Stimulated activated CD4-positive, alpha-beta T cell treated with anti-CD3 and anti-CD28 coated beads, Interleukin-1b, Interleukin-23, amount 100 ng/mL, for 1 hour (primary cell): ENCODE measurements at places on chromosomes 4 and X.

DNA sequence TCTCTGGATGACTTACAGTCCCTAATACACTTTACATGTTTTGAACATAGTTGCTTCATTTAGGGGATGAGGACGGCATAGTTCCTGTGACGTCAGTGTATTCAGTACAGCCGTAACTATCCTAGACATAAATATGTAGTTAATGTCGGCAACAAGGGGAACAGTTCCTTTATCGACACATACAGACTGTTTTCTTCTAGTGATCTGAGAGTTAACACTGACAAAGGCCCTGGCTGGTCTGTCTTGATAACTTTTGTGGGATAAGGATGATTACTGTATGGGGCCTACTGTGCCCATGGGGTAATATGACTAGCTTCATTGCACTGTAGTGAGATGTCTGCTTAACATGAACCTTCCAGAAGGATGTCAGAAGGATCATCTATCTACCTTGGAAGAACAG, 131.2 kb downstream of the ZNF518B start:
- no peak for DNase-seq

DNA sequence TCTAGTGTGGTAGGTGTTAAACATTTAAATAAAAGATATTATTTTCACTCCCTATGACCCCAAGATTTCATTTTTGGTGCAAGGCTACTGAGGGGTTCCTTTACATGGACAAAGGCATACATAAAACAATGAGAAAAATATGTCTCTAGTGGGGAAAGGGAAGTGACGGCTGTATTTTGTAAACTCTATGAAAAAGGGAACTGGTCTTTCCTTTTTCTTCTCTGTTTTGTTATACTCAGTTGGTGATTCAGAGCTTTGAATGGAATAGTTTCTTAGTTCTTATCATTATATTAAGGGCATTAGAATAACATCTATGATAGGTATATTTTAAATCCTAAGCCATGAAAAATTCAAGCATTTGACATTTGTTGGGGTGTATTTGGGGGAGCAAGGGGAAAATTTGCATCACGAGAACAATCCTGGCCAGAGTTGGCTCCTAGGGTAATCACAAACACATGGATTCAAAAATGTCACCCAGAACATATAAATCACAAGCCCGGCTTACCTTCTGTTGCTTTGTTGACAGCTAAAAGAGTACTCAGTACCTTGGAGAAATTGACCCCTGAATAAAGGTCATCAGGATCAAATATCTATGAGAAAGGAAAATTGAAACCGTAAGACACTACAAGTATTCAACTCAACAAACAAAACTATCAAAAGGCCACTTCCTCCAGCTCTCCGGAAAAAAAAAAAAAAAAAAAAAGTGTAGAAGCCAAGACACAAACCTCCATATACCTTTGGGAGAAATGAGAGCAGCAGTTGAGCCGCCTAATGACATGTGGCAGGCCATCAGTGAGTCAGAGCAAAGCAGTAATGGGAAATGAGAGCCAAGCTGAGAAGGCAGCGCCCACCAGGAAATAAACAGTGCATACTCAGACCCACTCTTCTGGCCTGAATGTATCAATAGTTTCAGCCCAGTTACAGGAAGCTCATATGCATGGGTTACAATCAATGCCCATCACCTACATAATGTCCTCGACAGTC, 33.4 kb downstream of the ARHGEF6 start:
- no peak for DNase-seq

DNA sequence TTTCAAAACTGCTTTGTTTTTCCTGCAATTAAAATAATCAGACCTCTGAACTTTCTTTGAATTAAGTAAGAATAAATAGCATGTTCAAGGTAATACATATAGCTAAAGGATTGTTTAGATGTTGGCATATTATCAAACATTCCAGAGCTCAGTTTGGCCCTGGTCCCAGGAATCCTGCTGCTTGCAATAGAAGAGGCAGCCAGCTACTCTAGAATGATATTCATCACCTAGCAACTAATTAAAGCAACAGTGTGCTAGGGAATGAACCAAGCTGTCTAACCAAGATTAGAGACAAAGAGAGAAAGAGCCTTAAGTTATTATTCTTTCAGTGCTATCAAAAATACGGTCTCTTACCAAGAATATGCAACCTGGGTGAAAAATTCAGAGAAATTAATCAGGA, 460.9 kb downstream of the GABRG1 start:
- no peak for DNase-seq

- no peak for DNase-seq
Measured at GRCh38 chr4:54677853-54678650, 20.3 kb downstream of the KIT start.

- no peak for DNase-seq
Measured at GRCh38 chr4:3193531-3194203, 55.3 kb upstream of the MSANTD1 start.

- no peak for DNase-seq
Measured at GRCh38 chr4:13432453-13432852, 51.7 kb downstream of the RAB28 start.

GRCh38 chr4:129264008-129264657, 168.2 kb downstream of the C4orf33 start:
- no peak for DNase-seq

DNA sequence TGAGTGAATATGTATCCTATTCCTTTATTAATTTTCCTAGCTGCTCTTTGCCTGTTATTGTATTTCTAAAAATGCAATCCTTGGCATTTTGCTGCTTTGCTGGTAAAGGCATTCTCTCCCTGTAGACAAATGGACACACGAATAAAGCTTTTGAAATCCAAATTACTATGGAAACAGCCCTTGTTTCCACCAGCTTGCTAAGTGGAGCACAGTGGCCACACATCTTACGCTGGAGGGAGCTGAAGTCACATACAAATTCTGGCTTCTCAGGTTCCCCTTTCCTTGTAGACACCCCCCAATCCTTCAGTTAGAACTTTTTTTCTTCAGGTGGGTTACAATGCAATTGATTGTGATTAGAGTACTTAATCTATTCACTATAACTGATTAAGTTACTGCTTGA, 66.2 kb downstream of the AGA start:
- no peak for DNase-seq

- no peak for DNase-seq
Measured at GRCh38 chr4:149708513-149709130, 107.0 kb downstream of the IQCM start.

DNA sequence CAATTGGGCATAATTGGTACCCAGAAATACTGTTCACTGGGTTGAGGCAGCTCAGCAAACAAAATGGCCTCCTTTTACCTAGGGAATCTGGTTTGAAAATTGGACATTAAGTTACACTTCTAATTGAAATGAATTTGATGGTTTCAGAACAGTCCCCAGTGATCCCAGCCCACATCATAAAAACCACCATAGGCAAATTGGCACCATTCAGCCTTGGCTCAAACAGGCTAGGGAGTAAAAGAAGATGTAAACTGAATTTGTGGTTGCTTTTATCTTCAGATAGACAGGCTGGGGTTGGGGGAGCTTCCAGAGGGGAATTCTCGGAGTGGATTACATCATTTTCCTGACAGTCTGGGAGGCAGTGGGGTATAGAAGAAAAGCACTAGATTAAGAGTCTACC, 576.5 kb downstream of the MID1IP1 start:
- DNase-seq, result no peak

- no peak for DNase-seq
Measured at GRCh38 chr4:89889289-89889688, 5.4 kb upstream of the MMRN1 start.

DNA sequence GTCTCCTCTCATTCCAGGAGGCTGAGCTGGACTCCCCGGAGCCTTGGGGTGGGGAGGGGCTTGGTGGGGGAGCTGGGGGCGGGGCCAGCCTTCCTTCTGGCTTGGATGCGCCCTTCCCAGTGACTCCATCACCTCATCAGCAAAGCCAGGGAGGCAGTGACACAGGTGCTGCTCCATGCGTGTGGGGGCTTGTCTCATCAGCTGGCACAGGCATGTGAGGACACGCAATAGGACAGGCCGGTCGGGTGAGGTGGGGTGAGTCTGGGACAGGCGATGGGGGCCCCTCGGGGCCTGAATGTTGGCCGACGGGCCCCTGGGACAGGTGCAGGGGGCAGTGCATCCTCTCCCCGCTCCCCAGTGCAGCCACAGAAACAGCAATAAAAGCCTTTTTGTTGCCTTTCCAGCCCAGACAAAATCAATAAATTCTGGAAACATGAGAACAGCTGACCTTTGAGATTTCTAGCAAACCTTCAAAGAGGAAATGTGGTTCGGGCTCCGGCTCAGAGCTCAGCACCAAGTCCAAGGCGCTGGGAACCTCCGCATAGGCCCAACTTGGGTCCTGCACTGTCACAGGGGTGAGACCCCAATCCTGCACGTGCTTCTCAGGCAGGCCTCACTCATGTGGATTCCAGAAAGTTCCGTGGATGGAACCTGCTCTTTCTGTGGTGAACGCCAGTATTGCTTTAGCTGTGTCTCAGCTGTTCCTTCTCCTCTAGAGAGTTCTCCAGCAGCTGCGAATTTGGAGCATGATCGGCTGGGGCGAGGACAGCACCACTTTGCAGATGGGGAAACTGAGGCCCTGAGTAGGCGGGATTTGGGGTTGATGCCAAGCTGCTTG, 18.5 kb downstream of the ADRA2C start:
- DNase-seq, result no peak

- DNase-seq, result no peak
Measured at GRCh38 chr4:77104791-77105540, 29.2 kb upstream of the CCNI start.

DNA sequence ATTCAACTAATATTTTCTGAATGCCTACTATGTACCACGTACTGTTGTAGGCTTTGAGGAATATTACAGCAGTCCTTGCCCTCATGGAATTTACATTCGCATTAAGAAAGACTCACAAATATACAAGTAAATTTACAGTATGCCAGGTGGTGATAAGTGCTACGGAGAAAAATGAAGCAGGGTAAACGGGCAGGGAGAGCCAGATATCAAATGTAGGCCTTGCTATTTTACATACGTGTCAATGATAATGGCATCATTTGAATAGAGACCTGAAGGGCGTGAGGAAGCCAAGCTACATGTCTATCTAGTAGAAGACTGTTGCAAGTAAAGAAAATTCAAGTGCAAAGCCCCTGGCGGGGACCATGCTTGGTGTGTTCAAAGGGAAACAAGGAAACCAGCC, 65.2 kb downstream of the AMMECR1 start:
- no peak for DNase-seq

DNA sequence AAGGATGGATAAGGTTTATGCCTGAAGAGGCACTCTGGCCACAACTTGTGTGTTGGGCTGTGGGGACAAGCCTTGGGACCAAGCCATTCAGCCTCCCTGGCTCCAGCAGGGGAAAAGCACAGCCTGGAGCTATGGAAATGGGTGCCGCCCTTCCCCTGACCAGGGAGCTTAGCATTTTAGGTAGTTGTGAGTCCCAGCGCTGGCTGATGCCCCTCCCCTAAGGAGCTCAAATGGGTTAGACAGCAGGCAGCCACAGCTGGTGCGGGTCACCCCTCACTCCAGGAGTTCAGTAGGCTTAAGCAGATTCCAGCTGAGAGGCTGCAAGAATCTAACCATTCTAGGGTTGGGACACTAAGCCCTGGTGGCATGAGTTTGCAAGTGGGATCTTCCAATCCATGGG, 172.9 kb downstream of the KCNIP4 start:
- DNase-seq, result no peak

- no peak for DNase-seq
Measured at GRCh38 chr4:82293304-82293703, 80.5 kb downstream of the HNRNPD start.

DNA sequence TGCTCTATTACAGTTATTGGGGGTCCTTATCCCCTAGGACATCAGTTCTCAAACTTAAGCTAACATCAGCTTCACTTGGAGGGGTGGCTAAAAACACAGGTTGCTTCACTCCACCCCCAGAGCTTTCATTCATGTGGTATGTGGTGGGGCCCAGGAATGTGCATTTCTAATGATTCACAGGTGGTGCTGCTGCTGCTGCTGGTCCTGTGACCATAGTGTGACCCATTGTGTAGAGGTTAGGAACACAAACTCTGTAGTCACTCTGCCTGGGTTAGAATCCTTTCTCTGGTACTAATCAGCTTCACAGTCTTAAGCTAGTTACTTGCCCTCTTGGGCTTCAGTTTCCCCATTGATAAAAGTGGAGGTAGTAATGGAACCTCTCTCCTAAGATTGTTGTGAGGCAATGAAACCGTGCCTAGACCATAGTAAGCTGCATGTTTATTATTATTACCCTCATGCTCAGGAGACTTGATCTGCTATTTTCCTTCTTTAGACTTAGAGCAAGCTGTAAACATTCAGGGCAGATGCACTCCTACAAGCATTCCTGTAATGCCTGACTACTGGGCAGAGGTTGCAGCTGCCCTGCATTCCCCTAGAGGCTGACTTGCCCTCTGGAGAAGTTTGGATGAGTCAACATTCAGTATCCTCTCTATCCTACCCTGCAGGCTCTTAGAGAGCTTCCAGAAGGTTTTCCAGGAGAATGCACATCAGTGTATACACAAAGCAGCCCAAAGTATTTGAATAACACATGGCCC, 94.1 kb upstream of the ACSL4 start:
- no peak for DNase-seq

DNA sequence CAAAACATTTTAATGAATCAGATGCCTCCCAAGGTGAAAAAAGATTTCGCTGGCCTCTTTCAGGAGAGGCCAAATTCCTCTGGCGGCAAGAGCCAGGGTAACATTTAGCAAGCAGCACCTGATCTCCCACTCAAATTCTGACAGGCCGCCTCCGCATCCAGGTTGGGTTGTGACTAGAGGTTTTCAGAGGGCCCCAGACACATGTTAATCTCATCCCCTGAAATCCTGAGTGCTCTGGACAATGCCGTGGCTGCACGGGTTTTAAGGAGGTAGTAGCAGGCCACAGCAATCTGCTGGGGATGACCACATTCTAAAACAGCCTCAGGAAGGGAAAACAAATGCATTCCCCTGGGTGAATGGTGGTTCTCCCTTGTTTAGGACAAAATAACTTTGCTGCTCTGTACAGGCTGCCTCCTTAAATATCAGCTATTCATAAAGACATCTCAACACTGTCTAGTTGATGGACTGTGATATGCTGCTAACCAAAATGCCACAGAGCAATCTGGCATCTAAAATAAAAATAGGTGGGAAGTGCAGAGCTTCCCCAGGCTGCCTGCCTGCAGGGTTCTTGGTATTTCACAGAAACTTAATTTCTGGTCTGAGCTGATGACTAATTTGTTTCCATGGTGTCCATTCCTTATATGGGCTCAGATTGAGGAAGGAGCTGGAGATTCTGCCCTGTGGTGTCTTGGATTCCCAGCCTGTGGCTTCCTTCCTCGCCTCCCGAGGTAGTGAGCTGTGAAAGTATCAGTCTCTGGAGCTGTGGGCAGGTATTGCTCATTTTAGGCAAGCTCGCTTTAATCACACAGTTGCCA, 202.0 kb downstream of the DCLK2 start:
- DNase-seq, result no peak

- DNase-seq, result no peak
Measured at GRCh38 chrX:15761564-15762191, 23.6 kb downstream of the CA5B start.
